ENCODE measurements at places on chromosomes 1 and 21. TPM values are rescaled to one million over a fixed set of nuclear protein-coding genes. Genes with fewer than 3 reads are reported as not detected.

Gene TNNI3K
- 0.89 TPM for total RNA-seq

Gene LCE2C
- total RNA-seq: not detected

Gene NBPF26
- 31.4 TPM for total RNA-seq

Gene RXRG
- not detected for total RNA-seq

Gene RPTN
- not detected for total RNA-seq

Gene SLC6A9
- 1.4 TPM for total RNA-seq

Gene FGR
- total RNA-seq: 5.6 TPM

Gene ZBTB8A
- 0.09 TPM for total RNA-seq

Gene HHAT
- 7.9 TPM for total RNA-seq

Gene ERG
- 0.66 TPM for total RNA-seq

Gene OPRD1
- total RNA-seq: not detected

Gene LAPTM5
- 529 TPM for total RNA-seq

Gene KIF14
- total RNA-seq: 0.12 TPM

Gene SHISA4
- total RNA-seq: 0.70 TPM

Gene LRRC53
- not detected for total RNA-seq

Gene MPL
- total RNA-seq: not detected

Gene KIF17
- total RNA-seq: not detected

Gene SLC25A34
- 4.1 TPM for total RNA-seq

Gene HTR6
- total RNA-seq: 0.23 TPM

Gene TMEM240
- total RNA-seq: 3.1 TPM

Gene XKR8
- total RNA-seq: 18.3 TPM

Gene PARS2
- total RNA-seq: 0.85 TPM

Gene HUNK
- not detected for total RNA-seq

Gene ECM1
- total RNA-seq: 1.4 TPM

Gene CA14
- not detected for total RNA-seq

Gene RHOU
- 2.0 TPM for total RNA-seq

Gene GIPC2
- 0.16 TPM for total RNA-seq

Gene TEDDM1
- total RNA-seq: not detected

Gene MIB2
- 103 TPM for total RNA-seq

Gene SCYL3
- total RNA-seq: 18.2 TPM

Gene AGT
- total RNA-seq: not detected

Gene LCE1F
- total RNA-seq: not detected

Gene FMO5
- total RNA-seq: 0.56 TPM

Gene TMEM269
- total RNA-seq: 0.88 TPM

Gene PLPPR5
- not detected for total RNA-seq

Gene THEM4
- total RNA-seq: 48.2 TPM

Gene LRRC71
- not detected for total RNA-seq

Gene ADCY10
- total RNA-seq: 0.06 TPM

Gene TNFRSF18
- 6.4 TPM for total RNA-seq

Gene TMPRSS2
- 0.53 TPM for total RNA-seq

Gene ZNF695
- not detected for total RNA-seq

Gene CLCA4
- not detected for total RNA-seq

Gene TSSK3
- 2.4 TPM for total RNA-seq

Gene ABCG1
- 4.1 TPM for total RNA-seq

Gene C1orf52
- total RNA-seq: 46.6 TPM

Gene DNAJC28
- total RNA-seq: not detected

Gene SPATA21
- total RNA-seq: not detected

Gene SYDE2
- total RNA-seq: 4.5 TPM

Gene CDK18
- 4.6 TPM for total RNA-seq

Gene RPE65
- not detected for total RNA-seq

Gene PTGFRN
- 0.55 TPM for total RNA-seq

Gene HSD3B2
- not detected for total RNA-seq

Gene PLA2G5
- not detected for total RNA-seq

Gene TAS1R3
- 1.6 TPM for total RNA-seq

Gene PCP4L1
- total RNA-seq: not detected
